ENCODE measurements at places on chromosomes 7 and 10. TPM values are rescaled to one million over a fixed set of nuclear protein-coding genes. Genes with fewer than 3 reads are reported as not detected.

Gene CCDC3
- total RNA-seq = 0.15 TPM

Gene LDB3
- not detected for total RNA-seq

Gene FAM241B
- total RNA-seq = 10.0 TPM

Gene SPAM1
- total RNA-seq = not detected

Gene NPY4R
- not detected for total RNA-seq

Gene WEE2
- 0.12 TPM for total RNA-seq

Gene FAM180A
- not detected for total RNA-seq

Gene DMBT1
- not detected for total RNA-seq

Gene OR6B1
- total RNA-seq = not detected

Gene TFR2
- 9.8 TPM for total RNA-seq

Gene CPA4
- total RNA-seq = not detected

Gene ESYT2
- 86.3 TPM for total RNA-seq

Gene HOGA1
- not detected for total RNA-seq

Gene FFAR4
- not detected for total RNA-seq

Gene ARMC10
- total RNA-seq = 33.2 TPM

Gene SKIDA1
- total RNA-seq = not detected

Gene GPR15LG
- total RNA-seq = not detected

Gene SNX10
- 45.7 TPM for total RNA-seq

Gene CLRN3
- total RNA-seq = not detected

Gene VAX1
- not detected for total RNA-seq

Gene AVPI1
- 0.83 TPM for total RNA-seq

Gene BTBD16
- total RNA-seq = not detected

Gene TMEM176A
- not detected for total RNA-seq

Gene BAIAP2L1
- total RNA-seq = 1.1 TPM

Gene TMEM176B
- not detected for total RNA-seq

Gene HTR7
- total RNA-seq = not detected

Gene PIP
- not detected for total RNA-seq

Gene MYL10
- total RNA-seq = not detected

Gene BAZ1B
- total RNA-seq = 89.0 TPM

Gene NRCAM
- not detected for total RNA-seq

Gene IDI2
- not detected for total RNA-seq
